ENCODE measurements at places on chromosomes 3 and 15.
A peak's percentile ranks its signal among the peaks of the same experiment; 100 is the strongest.

- DNase-seq = no peak
Measured at GRCh38 chr3:31248563-31248992, 284.1 kb upstream of the STT3B start.

GRCh38 chr3:23389089-23389488 lies 186.0 kb downstream of the UBE2E2 start:
- no peak for DNase-seq

- no peak for DNase-seq
Measured at GRCh38 chr3:108713816-108714215, 43.4 kb downstream of the RETNLB start.

DNA sequence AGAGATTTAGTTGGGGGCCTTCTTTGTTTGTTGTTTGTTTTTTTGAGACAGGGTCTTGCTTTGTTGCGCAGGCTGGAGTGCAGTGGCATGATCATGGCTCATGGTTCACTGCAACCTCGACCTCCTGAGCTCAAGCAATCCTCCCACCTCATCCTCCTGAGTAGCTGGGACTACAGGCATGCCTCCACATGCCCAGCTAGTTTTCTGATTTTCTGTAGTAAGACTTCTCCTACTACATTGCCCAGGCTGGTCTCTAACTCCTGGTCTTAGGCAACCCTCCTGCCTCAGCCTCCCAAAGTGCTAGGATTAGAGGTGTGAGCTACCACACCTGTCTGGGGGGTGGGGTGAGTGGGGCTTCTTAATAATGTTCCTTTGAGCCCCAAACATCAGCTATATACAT lies 148.3 kb upstream of the ADAMTS9 start:
- DNase-seq = no peak

- no peak for DNase-seq
Measured at GRCh38 chr3:129345971-129346370, 67.3 kb downstream of the HMCES start.

- no peak for DNase-seq
Measured at GRCh38 chr3:188817103-188817934, 354.5 kb upstream of the TPRG1 start.

DNA sequence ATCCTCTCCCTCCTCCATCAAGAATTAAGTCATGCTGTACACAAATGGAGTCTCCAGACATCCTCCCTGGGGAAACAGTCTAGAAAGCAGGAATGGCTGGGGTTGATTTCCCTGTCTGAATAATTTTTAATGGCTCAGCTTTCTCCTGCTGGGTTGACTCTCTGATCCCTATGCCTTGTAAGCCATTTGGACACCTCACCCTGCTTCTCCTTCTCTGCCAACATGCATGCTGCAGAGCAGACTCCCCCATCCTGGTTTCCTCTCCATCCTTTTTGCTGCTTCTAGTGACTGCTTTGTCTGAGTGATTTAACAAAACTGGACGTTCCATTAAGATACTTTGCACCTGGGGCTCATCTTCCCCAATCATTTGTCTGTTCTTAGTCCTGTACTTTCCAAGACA lies 22.2 kb downstream of the SV2B start:
- no peak for DNase-seq

DNA sequence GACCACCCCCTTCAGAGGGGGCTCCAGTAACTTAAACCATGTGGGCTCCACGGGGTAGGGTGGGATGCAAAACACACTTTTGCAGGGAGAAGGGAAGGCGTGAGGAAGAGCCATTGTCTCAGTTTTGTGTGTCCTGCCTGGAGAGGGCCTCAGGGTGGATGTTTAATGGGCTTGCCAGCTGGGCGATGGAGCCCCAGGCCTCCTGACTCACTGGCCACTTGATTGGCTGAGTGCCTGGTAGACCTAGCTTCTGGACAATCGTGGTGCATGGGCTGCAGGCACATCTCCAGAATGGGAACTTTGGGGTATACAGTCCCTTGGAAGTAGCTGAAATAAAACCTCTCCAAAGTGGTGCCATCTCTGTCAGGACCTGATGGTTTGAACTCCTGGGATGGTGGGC lies 118.3 kb upstream of the MRPS22 start:
- no peak for DNase-seq

GRCh38 chr3:111943533-111943932 lies 35.3 kb upstream of the ABHD10 start:
- DNase-seq = no peak

GRCh38 chr15:65399997-65400396 lies 22.2 kb upstream of the IGDCC3 start:
- no peak for DNase-seq

GRCh38 chr3:8405144-8405543 lies 96.5 kb upstream of the LMCD1 start:
- DNase-seq = no peak

DNA sequence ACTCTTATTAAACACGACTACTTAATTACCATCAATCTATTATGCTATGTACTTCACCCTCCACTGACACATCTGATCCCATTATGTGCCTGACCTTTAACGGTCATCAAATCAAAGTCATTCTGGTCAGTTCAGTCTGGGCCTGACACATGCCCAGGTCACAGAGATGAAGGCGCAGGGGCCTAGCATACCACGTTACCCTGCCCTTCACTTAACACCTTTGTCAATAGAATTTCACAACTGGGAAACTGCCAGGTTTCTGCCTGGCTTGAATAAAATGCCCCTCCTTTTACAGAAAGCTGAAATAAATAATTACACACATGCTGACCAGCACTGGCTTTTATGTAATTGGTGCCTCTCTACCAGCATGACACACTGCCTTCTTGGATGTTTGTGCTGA lies 39.5 kb downstream of the MECOM start:
- DNase-seq = no peak

GRCh38 chr3:38421679-38422336 lies 31.9 kb upstream of the ACVR2B start:
- no peak for DNase-seq

GRCh38 chr15:90686435-90687218 lies 30.5 kb upstream of the BLM start:
- no peak for DNase-seq

DNA sequence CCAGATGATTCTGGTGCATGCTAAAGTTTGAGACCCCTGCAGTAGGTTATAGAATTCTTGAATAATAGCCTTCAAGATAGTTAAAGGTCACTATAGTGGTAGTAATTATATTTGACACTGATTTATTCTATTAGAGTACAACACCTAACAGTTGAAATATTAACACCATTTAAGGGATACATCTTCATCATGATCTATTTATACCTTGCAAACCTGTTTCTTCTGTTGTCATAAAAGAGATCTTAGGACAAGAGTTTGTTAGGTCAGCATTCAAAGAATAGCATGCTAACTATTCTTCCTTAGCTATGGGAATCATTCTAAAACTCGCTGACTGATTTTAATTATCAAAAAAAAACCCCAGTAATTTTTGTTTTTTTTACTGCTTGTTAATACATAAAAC lies 46.5 kb downstream of the TSC22D2 start:
- no peak for DNase-seq

DNA sequence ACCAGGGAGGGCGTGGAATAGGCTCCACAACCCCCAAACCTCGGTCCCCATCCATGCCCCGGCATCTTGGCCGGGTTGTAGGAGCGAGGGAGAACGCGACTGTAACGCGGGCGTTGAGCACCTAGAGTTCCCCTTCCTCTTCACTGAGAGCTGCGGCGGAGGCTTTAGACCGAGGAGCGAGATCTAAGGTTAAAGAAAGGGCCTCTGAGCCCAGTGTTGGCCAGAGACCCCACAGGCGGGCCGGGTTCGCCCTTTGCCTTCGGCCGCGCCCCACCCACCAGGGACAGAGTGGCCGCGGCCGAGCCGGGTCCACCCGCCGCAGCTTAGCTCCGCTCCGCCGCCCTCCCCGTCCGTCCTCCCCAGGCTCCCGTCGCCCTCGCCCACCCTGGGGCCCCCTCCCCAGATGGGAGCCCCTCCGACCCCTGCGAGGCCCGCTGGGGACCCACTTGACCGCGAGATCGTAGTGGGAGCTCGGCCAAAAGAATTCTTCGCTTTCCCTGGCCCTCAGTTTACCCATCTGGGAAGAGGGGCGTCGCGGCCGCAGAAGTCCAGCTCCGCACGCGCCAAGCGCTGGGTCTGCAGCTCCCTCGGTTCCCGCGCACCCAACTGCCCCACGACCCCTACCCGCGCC lies 425 bp downstream of the ANPEP start:
- no peak for DNase-seq

DNA sequence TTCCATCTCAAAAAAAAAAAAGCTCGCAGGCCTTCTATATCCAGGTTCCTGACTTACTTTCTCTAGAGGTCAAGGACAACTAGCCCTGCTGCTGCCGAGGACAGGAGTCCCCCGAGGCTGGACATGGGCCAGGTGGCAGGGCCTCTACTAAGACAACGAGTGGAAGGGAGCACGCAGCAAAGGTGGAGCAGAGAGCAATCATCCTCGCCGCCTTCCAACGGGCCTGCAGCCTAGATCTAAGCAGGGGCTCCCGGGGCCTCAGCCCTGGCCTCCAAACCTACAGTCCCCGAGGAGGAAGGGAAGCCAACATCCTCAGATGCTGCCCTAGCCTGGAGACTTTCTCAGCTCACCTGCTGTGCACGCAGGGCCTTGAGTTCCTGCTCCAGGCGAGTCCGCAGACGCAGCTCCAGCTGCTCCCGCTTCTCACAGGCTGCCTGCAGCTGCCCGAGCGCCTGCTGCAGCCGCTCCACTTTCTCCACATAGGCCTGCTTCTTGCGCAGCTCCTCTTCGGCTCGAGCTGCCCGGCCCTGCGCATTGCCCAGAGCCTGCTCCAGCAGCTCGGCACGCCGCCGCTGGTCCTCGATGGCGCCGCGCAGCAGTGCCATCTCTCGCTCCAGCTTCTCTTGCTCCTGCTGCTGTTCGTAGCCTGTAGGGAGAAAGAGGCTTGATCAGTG lies 12.9 kb downstream of the AMOTL2 start:
- DNase-seq = no peak

DNA sequence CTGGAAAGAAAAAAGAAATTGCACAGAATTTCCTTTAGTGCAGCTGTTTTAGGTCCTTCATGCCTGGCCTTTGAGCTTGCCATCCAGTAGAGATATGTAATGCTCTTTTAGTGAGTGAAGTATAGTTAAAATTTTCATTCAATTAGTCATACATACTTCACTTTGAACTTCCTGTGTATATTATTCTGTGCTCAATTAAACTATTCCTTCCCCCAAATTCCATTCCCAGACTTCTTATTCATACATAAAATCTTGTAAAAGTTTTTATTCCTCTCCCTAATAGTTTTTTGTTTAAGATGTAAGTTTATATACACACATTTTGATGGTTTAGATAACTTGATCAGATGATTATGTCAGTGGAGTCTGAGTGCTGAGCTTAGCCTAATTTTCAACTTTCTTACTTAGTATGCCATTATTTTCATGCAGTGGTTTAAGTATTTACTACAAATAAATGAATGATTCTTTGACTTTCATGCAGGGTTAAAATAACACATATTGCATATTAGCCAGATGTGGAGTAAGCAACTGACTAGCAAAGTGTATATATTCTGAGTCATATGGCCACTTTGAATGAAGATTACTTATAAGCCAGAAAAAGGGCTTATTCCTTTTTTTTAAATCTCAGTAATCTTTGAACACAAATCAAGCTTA lies 42.5 kb upstream of the ABHD10 start:
- no peak for DNase-seq

- DNase-seq = no peak
Measured at GRCh38 chr3:63975723-63976122, 47.6 kb downstream of the PSMD6 start.

- DNase-seq = no peak
Measured at GRCh38 chr3:4986175-4986781, 7.0 kb downstream of the BHLHE40 start.

GRCh38 chr3:12154151-12154550 lies 4.6 kb downstream of the TIMP4 start:
- peak; percentile 11 for DNase-seq

DNA sequence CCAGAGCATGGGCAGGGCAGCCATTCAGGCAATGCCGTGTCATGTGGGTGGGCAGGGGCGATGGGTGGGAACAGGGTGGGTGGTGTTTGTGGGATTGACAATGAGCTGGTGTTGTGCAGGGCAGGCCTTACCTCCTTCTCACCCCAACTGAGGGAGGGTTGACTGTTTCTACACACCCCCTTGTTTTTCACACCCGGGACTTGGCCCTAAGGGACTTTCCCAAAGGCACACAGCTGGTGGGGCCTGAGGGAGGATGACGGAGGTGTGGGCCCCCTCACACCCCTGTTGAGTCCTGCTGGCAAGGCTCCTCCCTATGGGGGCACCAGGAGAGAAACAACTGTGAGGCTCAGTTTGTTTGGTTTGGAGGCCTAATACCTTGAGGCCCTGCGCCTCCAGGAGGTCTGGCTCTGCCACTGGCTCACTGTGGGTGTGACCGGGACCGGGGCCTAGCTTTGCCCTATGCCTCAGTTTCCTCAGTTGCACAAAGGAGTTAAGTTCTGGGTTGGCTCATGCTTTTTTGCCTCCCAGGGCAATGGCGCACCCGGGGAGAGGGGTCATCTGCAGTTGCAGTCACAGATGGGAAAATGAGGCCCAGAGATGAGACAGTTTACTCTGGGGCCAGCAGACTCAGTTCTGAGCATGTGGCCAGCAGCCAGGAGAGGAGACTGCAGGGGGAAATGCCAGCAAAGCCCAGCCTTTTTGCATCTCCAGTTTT lies 5.1 kb upstream of the DNAH1 start:
- DNase-seq = no peak

DNA sequence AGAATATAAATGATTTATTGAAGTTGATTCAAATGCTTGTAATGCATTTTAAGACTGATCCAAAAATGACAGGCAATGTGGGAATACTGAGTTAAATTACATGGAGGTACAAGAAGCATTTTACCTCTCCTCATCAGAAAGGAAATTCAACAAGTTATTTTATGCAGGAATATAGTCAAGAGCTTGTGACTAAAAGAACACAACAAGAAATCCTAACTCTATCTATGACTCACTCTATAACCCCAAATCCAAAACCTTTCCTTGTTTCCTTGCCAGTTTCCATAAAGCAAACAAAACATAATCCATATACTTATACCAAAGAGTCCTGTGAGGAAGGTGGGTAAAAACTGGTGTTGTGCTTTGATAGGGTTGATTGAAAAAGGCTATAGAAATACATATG lies 30.8 kb downstream of the SIN3A start:
- DNase-seq = no peak

DNA sequence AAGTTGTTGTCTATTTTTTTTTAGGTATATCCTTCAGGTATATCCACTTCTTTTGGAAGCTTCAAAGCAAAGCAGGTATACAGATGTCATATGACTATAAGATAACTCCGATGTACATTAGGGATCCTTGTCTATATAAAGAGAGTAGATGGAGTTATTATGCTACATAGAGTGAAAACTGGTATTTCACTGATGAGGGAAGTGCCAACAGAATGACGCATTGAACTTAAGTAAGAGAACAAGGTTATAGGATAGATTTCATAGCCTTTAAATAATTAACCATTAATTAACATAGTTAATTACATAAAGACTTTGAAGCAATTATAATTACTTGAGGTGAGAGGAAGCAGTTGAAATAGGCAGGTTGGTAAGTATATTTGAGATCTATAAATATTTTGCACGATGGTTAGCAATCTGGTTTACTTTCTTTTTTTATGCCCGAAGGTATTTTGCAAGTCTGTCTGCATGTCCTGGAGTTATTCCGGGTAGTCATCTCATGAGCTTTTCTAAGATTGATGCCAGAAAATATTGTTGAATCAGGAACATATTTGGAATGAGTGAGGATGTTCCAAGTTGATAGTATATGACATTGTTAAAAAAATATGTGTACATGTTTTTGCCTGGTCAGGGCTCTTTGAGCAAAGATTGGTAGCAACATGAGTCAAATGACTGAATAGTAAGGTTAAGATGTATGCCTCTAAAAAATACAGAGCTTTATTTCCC lies 299.5 kb upstream of the KCNMB2 start:
- DNase-seq = no peak

Measured in osteocyte (in vitro differentiated cells).